ENCODE measurements at places on chromosomes 16 and 17. TPM values are rescaled to one million over a fixed set of nuclear protein-coding genes. Genes with fewer than 3 reads are reported as not detected.

SKAP1 gene
- 2.1 TPM for total RNA-seq

ALOX15B gene
- total RNA-seq, result 0.13 TPM

ATAD5 gene
- total RNA-seq, result 6.3 TPM

DNA sequence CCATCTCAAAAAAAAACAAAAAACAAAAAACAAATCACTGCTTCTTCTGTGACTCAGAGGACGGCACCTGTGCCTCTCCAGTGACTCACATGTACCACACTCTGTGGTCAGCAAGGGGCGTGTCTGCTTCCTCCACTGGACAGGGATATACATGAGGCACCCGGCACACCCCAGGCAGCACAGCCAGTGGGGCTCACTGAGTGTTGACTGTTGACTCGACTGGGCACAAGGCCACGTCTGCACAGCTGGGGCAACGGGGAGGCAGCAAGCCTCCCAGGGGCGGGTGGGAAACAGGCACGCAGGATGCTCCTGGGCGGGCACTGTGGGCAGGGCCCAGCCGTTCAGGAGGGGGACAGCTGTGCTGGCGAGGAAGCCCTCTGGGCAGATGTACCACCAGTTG lies 64.1 kb downstream of the TIMM22 start:
- H3K4me1 ChIP-seq, result no peaks in the 10 kb centered on the region
- peaks cover 8% of the 10 kb centered on the region for H3K27me3 ChIP-seq
- no peak overlapping the region for H3K27ac ChIP-seq
- DNase-seq, result no peak

DNA sequence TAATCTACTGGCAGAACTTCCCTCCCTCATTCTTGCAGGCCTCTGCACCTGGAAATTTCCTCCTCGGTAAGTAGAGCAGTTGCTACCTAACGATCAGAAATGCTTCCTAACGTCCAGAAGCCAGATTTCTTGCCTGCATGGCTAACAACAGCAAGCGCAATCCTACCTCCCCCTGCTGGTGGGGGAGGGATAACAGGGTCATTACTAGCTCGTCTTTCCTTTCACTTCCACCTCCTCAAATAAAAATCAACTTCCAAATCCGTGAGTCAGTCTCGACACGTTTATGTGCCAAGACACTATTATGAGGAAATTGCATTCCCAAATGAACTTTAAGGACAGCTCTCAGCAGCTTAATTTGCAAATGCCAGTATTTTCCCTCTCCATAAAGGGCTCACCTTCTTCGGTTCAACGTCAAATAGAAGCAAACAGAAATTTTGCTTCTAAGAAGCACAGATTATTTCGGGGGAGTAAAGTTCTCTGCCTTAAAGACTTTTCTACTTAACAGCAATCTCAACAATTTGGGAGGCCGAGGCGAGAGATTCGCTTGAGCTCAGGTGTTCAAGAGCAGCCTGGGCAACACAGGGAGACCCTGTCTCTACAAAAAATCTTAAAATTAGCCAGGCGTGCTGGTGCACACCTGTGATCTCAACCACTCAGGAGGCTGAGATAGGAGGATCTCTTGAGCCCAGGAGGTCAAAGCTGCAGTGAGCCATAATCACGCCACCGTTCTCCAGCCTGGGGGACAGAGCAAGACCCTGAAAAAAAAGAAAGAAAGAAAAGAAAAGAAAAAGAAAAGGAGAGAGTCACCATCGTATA lies 188.6 kb upstream of the PSMD7 start:
- no peaks in the 10 kb centered on the region for H3K4me1 ChIP-seq
- H3K36me3 ChIP-seq, result no peaks in the 10 kb centered on the region
- no peaks in the 10 kb centered on the region for H3K27me3 ChIP-seq
- no peak overlapping the region for H3K27ac ChIP-seq

GRCh38 chr17:4601326-4601725 lies 17.0 kb downstream of the SMTNL2 start:
- H3K27me3 ChIP-seq, result peaks cover 5% of the 10 kb centered on the region
- no peak overlapping the region for H3K4me3 ChIP-seq
- H3K36me3 ChIP-seq, result no peaks in the 10 kb centered on the region
- DNase-seq, result no peak
- no peak overlapping the region for H3K27ac ChIP-seq
- no peaks in the 10 kb centered on the region for H3K4me1 ChIP-seq

- peak overlapping the region; percentile 2 for H3K27ac ChIP-seq
- H3K27me3 ChIP-seq, result peaks cover 16% of the 10 kb centered on the region
- peaks cover 75% of the 10 kb centered on the region for H3K4me1 ChIP-seq
- DNase-seq, result no peak
- no peak overlapping the region for H3K4me3 ChIP-seq
- H3K36me3 ChIP-seq, result peaks cover 9% of the 10 kb centered on the region
Measured at GRCh38 chr16:81484908-81485624, 40.5 kb downstream of the CMIP start.

DNA sequence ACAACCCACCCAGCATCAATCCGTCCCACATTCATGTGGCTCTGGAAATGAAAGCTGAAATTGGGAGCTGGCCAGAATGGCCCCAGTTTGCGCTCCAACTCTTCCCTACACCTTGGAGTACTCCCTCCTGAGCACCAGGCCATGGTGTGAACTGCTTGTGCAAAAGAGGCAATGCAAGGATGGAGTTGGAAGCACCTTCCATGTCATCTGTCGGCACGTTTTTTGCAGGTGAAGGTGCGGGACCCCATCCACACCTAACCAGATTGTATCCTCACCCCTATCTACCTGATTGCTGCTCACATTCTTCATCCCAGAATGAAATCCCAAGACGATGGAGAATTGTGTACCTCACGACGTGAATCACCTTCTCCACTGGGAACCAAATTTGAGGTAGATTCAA lies 136.6 kb upstream of the WSB1 start:
- no peak overlapping the region for H3K4me3 ChIP-seq
- no peaks in the 10 kb centered on the region for H3K4me1 ChIP-seq
- H3K36me3 ChIP-seq, result no peaks in the 10 kb centered on the region

- peaks cover 12% of the 10 kb centered on the region for H3K36me3 ChIP-seq
- DNase-seq, result peak; percentile 70
- peak within 1 kb of the TSS; percentile 54 for H3K27ac ChIP-seq
- peaks cover 11% of the 10 kb centered on the region for H3K27me3 ChIP-seq
- peak within 1 kb of the TSS; percentile 93 for H3K4me3 ChIP-seq
Measured at GRCh38 chr17:47850692-47851573, at the start of gene SP6. TSS of gene SP6 (minus strand) at chr17:47851163. CDS start at chr17:47848429, 2,734 bp downstream.

DNA sequence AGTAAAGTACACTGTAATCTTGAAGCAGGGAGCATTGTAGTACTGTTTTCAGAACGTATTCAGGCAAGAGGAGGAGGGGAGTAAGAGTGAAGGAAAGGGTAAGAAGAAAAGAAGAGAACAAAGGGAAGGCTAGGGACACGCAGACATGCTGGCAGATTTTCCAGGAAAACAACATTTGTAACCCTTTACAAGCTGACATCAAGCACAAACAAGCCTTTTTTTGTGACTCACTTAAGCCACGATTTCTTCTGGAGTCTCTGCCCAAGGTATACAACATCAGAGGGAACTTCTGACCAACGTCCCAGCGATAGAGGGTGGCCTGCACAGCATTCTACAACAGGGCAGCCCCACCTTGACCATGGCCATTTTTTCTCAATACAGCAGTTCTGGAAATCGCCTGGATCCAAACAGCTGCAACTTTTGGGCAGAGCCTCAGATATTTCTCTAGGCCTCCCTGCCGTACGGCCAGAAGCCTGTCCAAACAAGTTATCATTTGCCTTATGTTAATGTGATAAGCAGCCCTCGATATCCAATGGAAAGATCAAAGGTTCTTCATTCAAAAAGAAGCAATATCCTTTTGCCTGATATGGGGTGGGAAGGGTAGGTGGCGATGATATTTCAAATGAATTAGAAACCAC lies 247.3 kb downstream of the ZFHX3 start:
- H3K4me1 ChIP-seq, result no peaks in the 10 kb centered on the region
- H3K36me3 ChIP-seq, result peaks cover 28% of the 10 kb centered on the region
- DNase-seq, result no peak

- no peak overlapping the region for H3K27ac ChIP-seq
- peaks cover 3% of the 10 kb centered on the region for H3K36me3 ChIP-seq
- H3K4me1 ChIP-seq, result no peaks in the 10 kb centered on the region
- DNase-seq, result no peak
- no peaks in the 10 kb centered on the region for H3K27me3 ChIP-seq
Measured at GRCh38 chr17:69692171-69692570, 277.7 kb downstream of the MAP2K6 start.
